ENCODE measurements at places on chromosomes 2 and 18.

- DNase-seq: no peak
Observed at GRCh38 chr18:7566244-7566566, 911 bp upstream of the PTPRM start.

GRCh38 chr2:67503066-67503795 is 106.1 kb downstream of the ETAA1 start:
- DNase-seq: peak; percentile 80

DNA sequence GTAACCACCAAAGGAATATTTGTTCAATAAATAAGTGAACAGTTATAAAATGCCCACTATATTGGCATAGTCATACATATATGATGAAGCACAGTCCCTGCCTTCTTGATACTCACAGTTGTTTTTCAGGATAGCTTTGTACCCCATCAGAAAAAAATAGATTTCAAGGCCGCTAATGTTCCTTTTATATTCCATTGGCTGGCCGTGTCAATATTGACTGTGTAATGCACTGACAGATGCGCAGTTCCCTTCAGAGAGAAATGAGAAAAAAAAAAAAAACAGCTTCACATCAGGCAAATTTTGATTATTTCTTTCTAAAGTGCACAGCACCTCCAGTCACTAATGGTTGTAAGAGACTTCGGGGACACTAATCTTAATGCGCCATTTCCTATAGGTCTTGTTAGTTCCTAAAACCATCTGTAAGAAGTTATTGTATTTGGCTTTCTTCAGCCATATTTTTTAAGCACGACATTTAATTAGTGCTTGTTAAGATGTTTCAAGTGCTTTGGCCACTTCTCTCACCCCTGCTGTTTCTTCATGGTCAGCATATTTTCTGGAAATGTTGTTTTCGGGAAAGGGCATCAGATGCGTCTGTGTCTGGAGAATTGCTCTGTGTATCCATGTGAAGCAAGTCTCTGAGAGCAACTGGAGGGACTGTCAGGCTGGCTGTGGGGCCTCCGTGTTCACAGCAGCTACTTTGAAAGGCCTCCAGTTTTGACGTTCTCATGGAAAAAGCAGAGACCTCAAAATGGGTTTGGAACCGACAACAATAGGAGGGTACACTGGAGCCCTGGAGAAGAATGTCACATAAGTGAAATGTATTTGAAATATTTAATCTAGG is 378.3 kb downstream of the MTX2 start:
- DNase-seq: no peak

DNA sequence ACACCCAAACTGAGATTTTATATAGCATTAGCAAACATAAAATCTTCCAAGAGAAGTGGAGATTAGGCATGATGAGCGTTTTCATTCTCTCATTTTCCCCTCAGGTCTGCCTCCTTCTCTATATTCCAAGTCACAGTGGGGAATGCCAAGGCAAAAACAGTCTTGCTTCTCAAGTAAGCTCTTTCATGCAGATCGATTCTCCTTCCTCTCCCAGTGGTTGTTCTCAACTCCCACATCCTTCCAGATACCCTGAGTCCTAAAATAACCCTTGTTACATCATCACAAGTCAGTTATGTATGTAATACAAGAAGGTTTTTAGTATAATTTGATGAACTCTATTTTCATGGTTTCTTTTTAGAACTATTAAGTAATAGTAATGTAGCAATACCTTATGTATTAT is 150.6 kb downstream of the TXNL1 start:
- DNase-seq: no peak

DNA sequence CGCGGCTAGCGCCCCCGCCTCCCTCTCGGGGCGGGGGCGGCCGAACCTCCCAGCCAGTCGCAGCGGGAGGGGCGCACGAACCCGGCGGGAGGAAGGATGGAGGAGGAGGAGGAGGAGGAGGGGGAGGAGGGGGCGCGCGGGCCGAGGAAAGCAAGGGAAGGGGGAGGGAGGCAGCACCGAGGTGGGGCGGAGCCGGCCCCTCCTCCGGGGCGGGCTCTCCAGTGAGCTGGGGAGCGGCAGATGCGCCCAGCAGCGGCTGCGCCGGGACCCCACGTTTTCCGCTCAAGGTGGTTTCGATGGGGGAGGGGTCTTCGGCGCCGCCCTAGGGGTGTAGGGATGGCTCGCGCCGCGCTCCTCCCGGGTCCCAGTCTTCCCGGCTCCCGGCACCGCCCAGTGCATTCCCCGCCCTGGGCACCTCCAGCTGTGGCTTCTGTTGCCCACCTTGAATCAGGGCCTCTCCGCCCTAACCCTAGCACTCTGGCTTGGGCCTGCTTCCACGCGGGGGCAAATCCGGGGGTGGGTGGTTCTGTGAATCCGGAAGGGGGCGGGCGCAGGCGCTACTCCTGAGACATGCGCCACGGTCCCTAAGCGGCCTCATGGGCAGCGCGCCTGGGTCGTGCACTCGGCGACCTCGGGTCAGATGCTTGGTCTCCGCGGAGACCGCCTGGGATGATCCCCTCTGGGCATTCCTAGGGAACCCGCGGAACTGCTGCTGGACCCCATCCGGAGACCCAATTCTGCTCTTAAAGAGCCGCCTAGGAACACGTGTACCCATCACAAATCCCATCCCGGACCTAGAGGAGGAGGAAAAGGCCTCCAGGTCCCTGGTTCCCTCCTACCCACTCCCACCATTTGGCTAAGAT is at the start of gene FBXO41:
Gene FBXO41 (minus strand): TSS at position 183 of the 863 bp plus-strand sequence. CDS start 14,848 bp downstream, outside the sequence.
- peak; percentile 23 for DNase-seq

- no peak for DNase-seq
Observed at GRCh38 chr2:10764096-10764785, 42.8 kb downstream of the ATP6V1C2 start.

DNA sequence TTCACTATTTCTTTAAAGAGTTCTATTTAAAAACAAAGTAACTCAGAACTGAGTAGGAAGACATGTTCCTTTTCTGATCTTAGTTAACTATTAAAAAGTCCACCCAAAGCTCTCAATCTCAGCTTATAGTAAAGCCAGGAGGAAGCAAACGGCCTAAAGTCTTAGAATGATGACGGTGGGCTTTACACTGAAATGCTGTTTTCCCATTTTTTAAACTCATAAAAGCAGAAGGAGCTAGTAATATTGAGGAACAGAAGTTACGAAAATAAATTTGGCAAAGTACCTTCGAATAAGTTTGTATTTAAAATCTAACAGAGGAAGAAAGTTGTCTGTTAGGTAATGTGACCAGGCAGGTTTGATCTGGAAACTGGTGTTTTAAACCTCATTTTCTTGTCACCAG is 111.1 kb downstream of the ZNF532 start:
- no peak for DNase-seq

DNA sequence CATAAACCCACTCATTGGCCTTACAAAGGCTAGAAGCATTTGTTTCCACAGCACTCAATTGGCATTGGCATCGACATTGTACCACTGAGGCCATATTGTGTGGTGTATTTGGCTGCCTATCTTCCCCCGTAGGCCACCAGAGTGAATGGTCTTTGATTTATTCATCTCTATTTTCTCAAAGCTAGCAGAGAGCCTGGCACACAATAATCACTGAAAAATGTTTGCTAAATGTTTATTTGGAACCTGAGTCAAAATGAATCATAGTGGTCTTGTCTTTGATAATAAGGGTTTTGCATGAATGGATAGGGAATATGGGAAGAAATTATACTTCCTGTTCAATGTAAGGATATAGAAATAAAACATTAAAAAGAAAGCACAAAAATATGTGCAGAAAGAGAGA is 107.3 kb upstream of the SLC8A1 start:
- no peak for DNase-seq

DNA sequence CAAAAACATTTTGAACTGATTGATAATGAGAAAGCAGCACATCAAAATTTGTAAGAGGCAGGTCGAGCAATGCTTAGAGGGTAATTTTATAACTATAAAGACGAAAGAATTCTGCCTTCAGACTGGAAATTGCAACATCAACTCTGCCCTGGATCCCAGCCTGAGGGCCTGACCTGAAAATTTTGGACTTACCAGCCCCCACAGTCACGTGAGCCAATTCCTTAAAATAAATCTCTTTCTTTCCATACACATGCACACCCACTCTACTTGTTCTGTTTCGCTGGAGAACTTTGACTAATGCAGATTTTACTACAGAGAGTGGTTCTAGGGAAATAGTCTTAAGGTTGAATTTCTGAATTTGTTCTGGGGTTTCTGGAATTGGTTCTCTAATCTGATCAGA is 14.6 kb upstream of the ACOXL start:
- DNase-seq: peak; percentile 26

DNA sequence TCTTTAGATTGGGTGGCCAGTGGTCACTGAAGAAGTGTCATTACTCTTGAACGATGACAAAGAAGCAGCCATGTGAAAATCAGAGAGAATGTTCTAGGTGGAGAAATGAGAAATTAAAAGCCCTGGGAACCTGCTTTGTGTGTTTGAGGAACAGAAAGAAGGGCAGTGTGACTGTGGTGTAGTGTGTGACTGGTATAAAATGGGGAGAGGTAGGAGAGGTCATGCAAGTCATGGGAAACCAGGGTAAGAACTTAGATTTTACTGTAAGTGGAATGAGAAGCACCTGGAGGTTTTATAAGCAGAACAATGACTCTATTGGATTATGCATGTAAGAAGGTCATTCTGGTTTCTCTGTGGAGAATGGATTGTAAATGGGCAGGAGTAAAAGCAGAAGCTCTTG is 12.2 kb downstream of the ICOS start:
- DNase-seq: no peak

DNA sequence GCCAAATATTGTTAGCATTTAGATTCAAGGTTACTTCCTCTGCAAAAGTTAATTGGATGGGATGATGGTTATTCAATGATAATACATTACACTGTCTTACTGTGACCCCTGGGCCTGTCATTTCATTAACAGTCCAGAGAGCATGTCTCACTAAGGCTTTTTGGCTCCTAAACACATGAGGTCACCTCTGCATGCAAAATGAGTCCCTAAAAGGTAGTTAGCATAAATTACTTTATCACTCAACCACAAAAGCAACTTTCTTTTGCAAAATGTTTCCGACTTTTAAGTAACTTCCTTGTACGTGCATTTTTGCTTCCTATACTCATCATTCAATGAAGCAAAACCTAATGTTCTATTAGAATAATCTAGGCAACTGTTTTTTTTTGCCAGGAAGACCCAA is 16.8 kb upstream of the AGFG1 start:
- DNase-seq: peak; percentile 49

GRCh38 chr2:207779523-207779922 is 9.8 kb upstream of the FZD5 start:
- no peak for DNase-seq

- peak; percentile 89 for DNase-seq
Observed at GRCh38 chr2:174593574-174594203, 3.9 kb downstream of the WIPF1 start.

- DNase-seq: peak; percentile 75
Observed at GRCh38 chr18:59665057-59666006, 31.9 kb downstream of the CCBE1 start.

- no peak for DNase-seq
Observed at GRCh38 chr2:239132156-239132709, 268.6 kb downstream of the HDAC4 start.

DNA sequence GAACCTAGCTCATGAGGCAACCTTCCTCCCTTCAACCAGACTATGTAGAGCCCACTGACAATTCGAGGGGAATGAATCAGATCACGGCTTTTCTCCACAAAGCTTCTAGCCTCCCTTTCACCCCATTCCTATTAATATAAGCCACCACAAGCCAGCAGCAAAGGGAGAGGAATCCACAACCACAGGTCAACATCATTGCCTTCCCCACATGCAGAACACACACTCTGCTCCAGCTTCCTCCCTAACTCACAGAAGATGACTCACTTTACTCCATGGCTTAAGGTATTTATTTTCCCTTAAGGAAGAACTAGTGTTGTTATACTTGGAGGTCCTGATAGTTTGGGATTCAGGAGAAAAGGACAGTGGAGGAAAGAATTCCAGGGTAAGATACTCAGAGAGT is 272.2 kb downstream of the C1D start:
- peak; percentile 96 for DNase-seq

GRCh38 chr18:79579807-79580497 is 99.7 kb upstream of the CTDP1 start:
- no peak for DNase-seq

GRCh38 chr2:52423111-52423510 is 1344.5 kb upstream of the CHAC2 start:
- DNase-seq: peak; percentile 13

GRCh38 chr2:61882850-61883249 is 5.6 kb downstream of the CCT4 start:
- DNase-seq: no peak

DNA sequence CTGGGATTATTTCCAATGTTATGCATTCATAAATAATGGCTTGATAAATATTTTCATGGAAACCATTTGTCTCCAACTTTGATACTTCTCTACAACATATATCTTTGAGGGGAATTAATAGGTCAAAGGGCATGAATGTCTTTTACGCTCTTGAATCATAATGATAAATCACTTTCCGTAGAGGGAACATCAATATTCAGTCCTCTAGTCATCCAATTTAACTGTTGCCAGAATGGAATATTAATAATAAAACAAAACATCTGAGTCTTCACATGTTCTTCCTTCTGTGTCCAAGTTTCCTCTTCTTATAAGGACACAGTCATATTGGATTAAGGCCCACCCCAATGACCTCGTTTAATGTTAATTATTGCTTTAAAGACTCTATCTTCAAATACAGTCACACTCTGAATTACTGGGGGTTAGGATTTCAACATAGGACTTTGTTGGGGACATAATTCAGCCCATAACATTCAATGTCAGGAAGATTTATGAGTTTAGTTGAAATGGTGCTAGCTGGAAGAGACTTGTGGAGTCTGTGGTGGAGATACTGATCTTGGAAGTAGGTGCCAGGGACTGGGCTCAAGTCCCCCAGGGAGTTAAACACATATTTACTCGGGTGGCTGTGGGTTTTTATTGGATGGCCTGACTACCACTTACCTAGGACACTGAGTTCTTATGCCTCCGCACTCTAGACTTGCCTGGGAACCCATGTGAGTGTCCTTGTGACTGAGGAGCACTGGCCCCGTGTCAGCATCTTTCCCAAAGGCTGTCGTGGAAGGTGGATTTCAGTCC is 85.0 kb upstream of the SEC11C start:
- DNase-seq: peak; percentile 62
